ENCODE measurements at places on chromosomes 3 and 15.

DNA sequence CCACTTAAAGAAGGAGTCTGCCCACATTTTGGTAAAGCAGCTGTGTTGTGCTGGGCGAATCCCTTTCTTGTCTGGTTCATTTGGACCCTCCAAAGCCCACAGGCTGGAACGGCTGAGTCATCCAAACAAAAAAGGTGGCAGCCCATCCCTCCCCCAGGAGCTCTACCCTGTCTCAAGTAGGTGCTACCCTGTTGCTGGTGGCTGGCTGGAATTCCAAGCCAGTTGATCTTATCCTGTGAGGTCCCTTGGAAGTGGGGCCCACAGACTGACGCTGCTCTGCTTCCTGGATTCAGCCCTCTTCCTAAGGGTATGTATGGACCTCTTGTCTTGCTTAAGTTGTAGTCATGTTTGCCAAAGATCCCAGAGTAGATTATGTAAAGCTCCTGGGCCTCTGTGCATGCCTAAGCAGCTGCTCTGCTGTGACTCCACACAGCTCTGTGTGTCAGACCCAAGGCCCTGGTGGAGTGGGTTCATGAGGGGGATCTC lies 44.5 kb downstream of the CCR1 start:
- DNase-seq = no peak

GRCh38 chr3:30643763-30644462 lies 37.5 kb downstream of the TGFBR2 start:
- no peak for DNase-seq

DNA sequence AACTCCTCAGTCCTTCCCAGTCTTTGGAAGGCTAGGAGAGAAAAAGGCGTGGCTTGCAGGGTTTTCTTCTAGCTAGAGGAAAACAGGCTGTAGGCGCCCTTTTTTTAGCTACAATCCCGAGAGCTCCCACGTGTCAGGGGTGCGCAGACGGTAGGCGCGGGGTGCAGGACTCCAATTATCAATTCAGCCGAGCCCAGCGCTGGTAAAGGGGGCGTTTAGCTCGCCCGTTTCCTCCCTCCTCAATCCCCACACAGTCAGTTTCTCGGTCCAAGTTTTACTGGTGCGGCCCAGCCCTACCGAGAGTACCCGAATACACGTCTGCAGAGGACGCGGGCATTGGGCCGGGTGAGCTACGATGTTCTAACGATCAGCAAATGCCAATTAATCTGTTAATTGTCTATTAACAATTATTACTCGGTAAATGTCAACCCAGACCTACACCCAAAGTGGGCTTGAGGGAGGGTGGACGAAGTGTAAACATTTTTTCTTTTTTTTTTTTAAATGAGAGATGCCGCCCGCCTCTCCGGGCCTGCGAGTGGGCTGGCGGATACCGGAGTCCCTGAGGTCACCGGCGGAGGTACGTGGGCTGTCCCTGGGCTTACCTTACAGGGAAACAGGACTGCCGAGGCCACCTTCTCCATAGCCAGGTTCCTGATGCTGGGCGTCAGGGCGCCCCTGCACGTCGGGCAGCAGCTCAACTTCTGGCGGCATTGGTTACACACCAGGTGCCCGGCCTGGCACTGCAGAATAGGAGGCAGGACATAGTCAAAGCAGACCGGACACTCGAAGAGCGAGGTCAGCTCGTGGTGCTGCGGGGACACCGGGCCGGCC lies 923 bp downstream of the SIAH2 start:
- DNase-seq = no peak

GRCh38 chr3:112346491-112347122 lies 13.7 kb downstream of the CD200 start:
- DNase-seq = no peak

DNA sequence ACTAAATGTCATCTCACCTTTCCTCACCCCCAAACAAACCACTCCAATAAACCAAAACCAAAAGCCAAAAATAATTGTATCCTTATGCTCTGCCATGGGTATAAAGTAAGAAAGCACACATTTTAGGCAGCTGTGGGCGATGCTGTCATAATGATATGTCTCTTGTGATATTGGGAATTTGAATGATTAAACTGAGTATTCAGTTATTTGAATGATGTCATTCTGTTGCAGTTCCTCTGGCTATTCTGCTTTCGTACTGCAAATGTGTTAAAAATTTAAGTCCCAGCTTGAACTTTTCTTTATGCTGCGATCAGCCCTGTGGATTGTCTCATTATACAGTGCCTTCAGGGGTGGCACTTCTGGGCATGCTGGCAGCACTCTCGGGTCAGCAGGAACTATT lies 10.8 kb upstream of the NR1D2 start:
- DNase-seq = no peak

DNA sequence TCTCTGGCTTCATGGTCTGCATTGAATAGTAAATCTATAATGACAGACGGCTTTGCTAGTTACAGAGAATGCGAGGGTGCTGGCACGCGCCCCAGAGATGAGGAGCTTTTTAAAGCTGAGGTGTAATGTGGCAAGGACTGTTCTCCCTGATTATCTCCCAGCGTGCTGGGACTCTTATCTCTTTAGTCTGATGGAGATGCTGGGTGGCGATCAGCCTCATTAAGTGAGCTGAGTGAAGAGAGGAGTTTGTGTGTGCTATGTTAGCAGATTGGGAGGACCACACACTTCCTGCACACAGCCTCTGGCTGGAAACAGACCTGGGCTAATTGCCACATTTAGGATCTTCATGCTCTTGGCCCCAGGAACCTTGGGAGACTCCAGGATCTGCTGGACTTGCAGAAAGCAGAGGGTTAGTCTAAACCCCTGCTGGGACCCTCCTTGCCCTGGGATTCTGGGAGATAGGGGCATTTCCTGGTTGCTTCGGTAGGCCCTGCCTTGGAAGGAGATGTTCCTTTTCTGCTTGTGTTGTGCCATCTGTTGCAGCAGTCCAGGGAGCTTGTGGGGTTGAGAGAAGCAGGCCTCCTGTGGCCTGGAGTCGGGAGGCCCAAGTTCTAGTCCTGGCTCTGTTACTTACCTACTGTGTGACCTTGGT lies 15.0 kb downstream of the PDIA5 start:
- DNase-seq = no peak

- DNase-seq = no peak
Observed at GRCh38 chr15:56887782-56888438, 30.5 kb upstream of the TCF12 start.

GRCh38 chr3:194801461-194802432 lies 116.1 kb downstream of the FAM43A start:
- DNase-seq = no peak

- DNase-seq = no peak
Observed at GRCh38 chr15:39135989-39136388, 444.9 kb upstream of the THBS1 start.

- DNase-seq = no peak
Observed at GRCh38 chr15:75672646-75673425, 25.1 kb downstream of the SNX33 start.

GRCh38 chr15:62935300-62936081 lies 107.1 kb upstream of the TPM1 start:
- no peak for DNase-seq

GRCh38 chr3:35502699-35503098 lies 136.6 kb upstream of the ARPP21 start:
- DNase-seq = no peak

DNA sequence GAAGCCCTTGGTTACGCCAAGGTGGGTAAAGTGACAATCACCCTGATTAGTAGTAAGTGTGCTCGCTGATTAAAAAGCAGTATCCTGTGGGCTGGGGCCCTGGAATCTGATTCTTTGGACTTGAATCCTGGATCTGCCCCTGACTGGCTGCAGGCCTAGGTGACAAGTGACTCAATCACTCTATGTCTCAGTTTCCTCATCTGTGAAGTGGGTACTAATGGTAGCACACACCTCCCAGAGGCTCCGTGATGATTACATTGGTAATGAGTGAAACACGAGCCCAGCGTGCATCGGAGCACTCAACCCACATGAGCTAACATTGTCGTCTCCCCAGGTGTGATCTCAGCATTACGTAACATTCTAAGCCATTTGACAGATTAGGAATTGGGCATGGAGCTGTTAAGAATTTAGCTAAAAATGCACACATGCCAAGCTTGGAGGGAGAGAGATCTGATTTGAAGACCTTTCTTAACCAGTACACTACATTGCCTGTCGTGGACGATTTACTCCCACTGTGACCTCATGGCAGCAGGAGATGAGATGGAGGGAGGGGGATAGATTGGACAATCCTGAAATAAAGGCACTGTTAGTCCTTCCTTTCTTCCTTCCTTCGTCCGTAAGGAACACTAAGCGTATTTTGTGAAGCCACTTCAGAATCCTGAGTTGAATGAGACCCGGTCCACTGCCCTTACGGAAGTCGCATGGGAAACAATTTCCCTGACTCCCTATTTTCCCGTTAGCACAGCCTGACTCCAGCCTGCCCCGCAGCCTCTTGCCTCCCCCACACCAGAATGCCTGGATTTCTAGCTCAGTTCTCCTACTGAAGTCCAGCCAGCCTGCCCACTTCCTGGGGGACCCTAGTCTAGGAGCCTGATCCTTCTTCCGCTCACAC lies 32.1 kb downstream of the MGLL start:
- DNase-seq = no peak

DNA sequence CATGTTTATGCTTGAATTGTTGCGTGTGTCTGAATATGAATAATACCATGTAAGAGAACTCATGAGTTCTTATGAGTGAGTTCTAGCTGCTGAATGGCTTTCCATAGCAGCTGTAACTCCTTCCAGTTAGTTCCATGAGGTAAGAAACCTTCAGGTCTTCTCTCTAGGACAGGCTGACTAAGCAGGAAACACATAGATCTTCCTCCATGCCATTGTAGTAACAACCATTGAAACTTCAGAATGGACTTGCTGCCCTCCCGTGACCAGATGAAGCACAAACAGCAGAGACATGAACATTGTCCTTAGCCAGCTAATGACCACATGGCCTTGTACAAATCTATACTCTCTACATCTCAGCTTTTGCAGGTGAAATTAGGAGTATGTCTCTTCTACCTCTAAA lies 200.0 kb downstream of the ZNF385D start:
- DNase-seq = no peak

- DNase-seq = no peak
Observed at GRCh38 chr3:140442621-140443020, 235.2 kb upstream of the TRIM42 start.

- DNase-seq = no peak
Observed at GRCh38 chr3:189871418-189871817, 240.2 kb downstream of the TP63 start.

GRCh38 chr15:62541250-62541649 lies 376.2 kb upstream of the C2CD4B start:
- no peak for DNase-seq

All from cortex of kidney (tissue), 1 donor.